Left ventricle myocardium inferior (tissue), 1 donor: ENCODE measurements at places on chromosomes 11 and 22. TPM values are rescaled to one million over a fixed set of nuclear protein-coding genes. Genes with fewer than 3 reads are reported as not detected.

Gene MARK2
- 36.6 TPM for total RNA-seq

Gene TMPRSS4
- total RNA-seq: 0.30 TPM

- no peak overlapping the region for H3K4me3 ChIP-seq
- no peaks in the 10 kb centered on the region for H3K36me3 ChIP-seq
- DNase-seq: no peak
Observed at GRCh38 chr11:122998727-122999366, 17.2 kb upstream of the BSX start.

GRCh38 chr22:32518848-32519247 is 44.2 kb downstream of the FBXO7 start:
- DNase-seq: no peak
- no peaks in the 10 kb centered on the region for H3K4me1 ChIP-seq
- H3K27me3 ChIP-seq: no peaks in the 10 kb centered on the region
- no peaks in the 10 kb centered on the region for H3K36me3 ChIP-seq
- no peak overlapping the region for H3K4me3 ChIP-seq
- no peak overlapping the region for H3K27ac ChIP-seq

DNA sequence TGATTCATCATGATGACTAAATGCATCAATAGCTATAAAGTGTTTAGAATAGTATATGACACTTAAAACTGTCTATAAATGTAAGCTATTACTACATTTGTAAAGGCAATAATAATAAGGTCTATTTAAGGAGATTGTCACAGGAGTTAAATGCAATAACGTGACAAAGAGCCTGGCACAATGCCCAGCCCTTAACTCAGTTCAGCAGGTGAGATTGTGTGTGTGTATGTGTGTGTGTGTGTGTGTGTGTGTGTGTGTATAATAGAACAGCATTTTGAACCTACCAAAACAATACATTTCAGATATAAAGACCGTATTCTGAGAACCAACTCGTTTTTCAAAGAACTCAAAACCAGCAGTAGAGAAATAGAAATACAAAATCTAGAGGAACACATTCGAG is 177.5 kb downstream of the MYO18B start:
- no peaks in the 10 kb centered on the region for H3K4me1 ChIP-seq
- H3K36me3 ChIP-seq: peaks cover 27% of the 10 kb centered on the region
- H3K27me3 ChIP-seq: peaks cover 29% of the 10 kb centered on the region
- DNase-seq: no peak
- H3K4me3 ChIP-seq: no peak overlapping the region

DNA sequence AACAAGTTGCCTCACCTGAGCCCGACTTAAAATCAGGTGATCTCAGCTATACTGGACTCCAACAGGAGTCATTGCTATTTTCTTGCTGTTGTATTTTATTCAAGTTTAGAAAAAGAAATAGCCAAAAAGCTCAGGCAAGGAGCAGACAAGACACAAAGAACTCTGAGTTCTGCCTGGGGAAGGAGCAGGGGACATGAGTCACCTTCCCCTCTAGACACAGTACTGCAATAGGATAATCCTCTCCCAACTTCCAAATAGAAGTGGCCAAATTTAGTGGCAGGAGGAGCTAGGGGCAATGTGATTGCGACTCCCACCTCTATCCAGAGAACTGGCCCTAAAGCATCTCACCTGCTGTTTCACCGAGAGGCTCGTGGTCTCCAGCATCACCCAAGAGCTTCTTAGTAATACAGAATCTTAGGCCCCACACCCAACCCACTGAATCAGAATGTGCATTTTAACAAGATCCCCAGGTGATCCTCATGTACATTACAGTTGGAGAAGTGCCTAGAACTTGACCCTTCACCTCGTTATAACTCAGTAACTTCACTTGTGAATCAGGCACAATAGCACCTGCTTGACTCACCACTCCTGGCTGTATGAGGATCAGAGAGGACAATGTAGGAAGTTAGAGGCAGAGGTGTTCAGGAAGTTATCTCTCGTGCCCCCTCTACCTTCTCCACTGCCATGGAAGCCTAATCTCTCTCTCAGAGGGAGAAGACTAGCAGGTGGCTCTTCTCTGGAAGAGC is 56.8 kb upstream of the FBXO3 start:
- H3K27ac ChIP-seq: no peak overlapping the region
- no peaks in the 10 kb centered on the region for H3K36me3 ChIP-seq
- peaks cover 10% of the 10 kb centered on the region for H3K4me1 ChIP-seq
- no peak for DNase-seq
- H3K4me3 ChIP-seq: no peak overlapping the region

DNA sequence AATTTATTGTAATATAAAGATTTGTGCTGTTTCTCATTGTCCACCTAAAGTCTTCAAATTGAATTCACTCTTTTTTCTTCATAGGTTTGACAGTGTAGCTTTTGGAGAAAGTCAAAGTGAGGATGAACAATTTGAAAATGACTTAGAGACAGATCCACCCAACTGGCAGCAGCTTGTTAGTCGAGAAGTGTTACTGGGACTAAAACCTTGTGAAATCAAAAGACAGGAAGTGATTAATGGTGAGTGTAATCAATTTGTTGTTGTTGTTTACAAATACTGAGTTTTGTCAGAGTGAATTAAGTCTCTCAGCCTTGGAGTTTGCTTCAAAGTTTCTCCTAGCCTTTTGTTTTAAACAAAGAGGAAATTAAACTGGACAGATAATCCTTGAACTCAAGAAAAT is 53.6 kb upstream of the GRIK4 start:
- H3K4me1 ChIP-seq: peaks cover 12% of the 10 kb centered on the region
- DNase-seq: no peak
- no peak overlapping the region for H3K27ac ChIP-seq
- no peaks in the 10 kb centered on the region for H3K27me3 ChIP-seq
- H3K36me3 ChIP-seq: peaks cover 100% of the 10 kb centered on the region

- H3K4me3 ChIP-seq: no peak overlapping the region
- H3K36me3 ChIP-seq: no peaks in the 10 kb centered on the region
- H3K4me1 ChIP-seq: peaks cover 24% of the 10 kb centered on the region
- H3K27me3 ChIP-seq: peaks cover 3% of the 10 kb centered on the region
- H3K27ac ChIP-seq: no peak overlapping the region
- DNase-seq: no peak
Observed at GRCh38 chr11:129315781-129316579, 59.7 kb upstream of the BARX2 start.
